ENCODE measurements at places on chromosomes 6 and 20.

GRCh38 chr6:118147511-118147910, 240.4 kb downstream of the SLC35F1 start:
- no peak for DNase-seq

DNA sequence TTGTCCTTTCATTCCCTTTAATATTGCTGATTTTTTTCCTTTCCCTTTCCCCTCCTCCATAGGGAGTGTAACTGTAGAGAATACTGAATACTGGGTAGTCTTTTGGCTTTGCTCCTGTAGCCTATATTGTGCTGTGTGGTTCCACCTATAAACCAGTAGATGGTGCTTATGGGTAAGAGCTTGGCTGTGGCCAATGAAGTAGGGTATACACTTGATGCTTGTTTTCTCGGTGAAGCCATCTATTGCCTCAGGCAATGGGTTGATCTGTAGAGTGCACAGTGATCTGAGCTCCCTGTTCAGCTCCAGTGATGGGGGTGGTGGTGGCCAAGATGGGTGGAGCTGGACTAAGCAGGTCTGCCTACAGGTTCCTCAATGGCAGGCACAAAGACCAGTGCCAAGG, 203.3 kb upstream of the IMPG1 start:
- no peak for DNase-seq

DNA sequence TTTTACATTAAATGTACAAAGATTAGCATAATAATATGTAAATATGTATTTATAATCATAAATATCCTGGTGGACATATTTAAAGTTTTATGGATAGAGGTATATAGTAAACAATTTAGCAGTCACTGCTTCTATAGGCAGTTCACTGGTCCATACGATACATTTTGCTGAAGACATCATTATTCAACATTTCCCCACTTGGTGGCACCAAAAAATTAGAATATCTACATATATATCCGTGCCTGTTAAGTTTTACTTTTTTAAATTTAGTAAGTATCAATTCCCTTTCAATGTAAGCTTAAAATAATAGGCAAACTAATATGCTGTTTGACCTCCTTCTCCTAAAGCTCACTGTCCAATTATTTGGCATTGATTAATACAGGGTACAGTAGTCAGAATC, 64.2 kb downstream of the LMBRD1 start:
- DNase-seq, result no peak

- no peak for DNase-seq
Observed at GRCh38 chr6:157748839-157749571, 74.0 kb upstream of the SNX9 start.
